CD4-positive, CD25-positive, alpha-beta regulatory T cell (primary cell): ENCODE measurements at places on chromosomes 6 and 20.

GRCh38 chr20:62042025-62042820, 23.5 kb downstream of the TAF4 start:
- H3K36me3 ChIP-seq = peaks cover 3% of the 10 kb centered on the region
- no peaks in the 10 kb centered on the region for H3K4me1 ChIP-seq
- no peaks in the 10 kb centered on the region for H3K27me3 ChIP-seq
- no peak overlapping the region for H3K27ac ChIP-seq
- DNase-seq = no peak

DNA sequence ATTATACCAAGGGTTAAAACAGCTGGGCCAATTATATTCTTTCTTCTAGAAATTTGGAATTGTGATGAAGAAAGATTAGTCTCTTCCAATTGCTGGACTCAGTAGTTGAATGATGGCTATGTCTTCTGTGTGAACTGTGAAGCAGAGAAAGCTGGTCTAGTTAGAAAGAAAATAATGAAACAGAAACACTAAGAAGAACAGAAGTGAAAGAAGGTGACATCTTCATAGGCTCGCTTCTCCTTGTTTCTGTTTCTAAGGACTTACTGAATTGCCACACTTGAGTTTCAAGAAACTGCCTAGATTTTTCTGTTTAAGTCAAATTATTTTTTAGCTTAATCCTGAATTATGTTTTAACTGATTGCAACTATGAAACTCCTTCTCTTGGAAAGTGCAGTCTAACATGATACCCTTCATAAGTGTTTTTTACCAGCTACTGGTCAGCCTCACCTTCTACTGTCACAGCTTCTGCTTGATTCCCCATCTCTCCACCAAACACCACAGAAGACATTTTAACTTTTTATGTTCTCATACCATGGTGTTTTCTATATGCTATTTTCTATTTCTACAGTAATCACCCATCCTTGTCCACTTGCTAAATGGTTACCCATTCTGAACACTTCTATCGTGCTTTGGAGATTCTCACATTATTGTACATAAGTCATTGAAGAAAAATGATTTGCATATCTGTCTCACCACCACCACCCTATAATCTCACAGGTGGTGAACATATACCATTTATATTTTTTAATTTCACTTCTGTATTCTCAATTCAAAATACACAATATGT, 268.8 kb downstream of the GRIK2 start:
- no peaks in the 10 kb centered on the region for H3K27me3 ChIP-seq
- no peaks in the 10 kb centered on the region for H3K4me1 ChIP-seq
- H3K36me3 ChIP-seq = no peaks in the 10 kb centered on the region
- no peak for DNase-seq
- no peak overlapping the region for H3K27ac ChIP-seq

DNA sequence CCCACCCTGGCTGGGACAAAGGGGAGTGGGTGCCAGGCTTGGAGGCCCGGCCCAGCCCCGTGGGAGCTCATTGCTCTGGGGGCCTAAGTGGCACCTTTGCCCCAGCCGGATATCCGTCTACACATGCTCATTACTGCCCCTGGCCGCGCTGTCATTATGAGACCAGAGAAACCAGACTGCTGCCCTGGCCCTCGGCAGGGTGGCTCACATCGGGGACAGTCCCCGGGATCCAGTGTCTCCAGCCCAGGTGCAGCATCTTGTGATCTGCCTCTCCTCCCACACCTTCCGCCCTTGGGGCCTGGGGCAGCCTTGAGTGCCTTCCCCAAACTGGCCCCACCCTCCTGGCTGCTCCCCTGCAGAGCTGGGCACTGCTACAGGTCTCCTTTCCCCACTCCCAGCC, 4.9 kb downstream of the SRMS start:
- no peaks in the 10 kb centered on the region for H3K36me3 ChIP-seq
- peaks cover 13% of the 10 kb centered on the region for H3K4me1 ChIP-seq
- DNase-seq = no peak

DNA sequence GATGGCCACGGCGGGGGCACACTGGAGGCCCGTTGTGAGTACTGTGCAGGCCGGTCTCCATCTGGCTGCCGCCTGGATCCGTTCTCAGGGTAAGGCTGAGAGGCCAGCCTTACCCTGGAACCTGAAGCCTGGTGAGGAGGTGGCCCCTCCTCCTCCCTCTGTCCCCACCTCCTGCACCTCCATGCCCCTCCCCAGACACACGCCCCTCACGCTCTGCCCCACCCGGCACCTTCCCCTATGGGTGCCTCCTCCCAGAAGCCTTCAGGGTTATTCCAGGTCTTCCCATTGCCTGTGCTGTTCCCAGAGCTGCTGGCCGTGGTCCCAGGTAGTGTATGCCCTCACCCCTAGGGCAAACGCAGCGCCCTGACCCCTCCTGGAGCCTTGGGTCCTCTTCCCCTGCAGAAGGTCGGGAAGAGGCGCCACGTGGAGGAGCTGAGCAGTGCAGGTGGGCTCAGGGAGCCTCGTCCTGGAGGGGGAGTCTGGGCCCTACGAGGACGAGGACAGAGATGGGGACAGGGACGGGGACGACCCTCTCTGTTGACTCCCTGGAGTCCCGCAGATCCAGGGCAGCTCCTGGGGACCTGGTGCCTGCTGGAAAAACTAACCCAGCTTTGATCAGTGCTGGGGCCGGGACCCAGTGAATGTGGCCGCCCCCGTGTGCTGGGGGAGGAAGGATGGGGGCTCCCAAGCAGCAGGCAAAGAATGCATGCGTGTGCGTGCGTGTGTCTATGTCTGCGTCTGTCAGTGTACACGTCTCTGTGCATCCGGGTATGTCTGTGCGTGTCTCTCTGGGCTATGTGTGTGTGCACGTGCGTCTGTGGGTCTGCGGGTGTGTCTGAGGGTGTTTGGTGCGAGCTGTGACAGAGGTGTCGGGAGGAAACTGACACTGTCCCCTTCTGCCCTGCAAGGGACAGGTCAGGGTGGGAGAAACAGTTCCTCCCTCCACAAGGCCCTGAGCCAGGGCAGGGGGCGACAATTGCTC, 8.2 kb upstream of the HRH3 start:
- DNase-seq = no peak
- H3K4me1 ChIP-seq = no peaks in the 10 kb centered on the region

DNA sequence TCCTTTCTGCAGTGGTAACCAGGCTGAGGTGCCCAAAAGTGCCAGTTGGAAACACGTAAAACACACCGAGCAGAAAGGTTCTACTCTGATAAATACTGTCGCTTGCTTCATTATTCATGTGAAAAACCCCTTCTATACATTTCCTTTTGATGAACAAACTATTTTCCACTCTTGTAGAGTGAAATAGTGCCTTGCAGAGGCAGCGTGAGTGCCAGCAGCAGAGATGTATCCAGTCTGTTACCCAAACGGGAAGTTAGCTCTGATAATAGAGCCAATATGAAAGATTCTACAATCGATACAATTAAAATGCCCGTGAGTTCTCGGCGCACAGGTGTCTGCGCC, 1.5 kb downstream of the ZBTB46 start:
- H3K4me1 ChIP-seq = peaks cover 17% of the 10 kb centered on the region
- no peak overlapping the region for H3K27ac ChIP-seq
- peaks cover 16% of the 10 kb centered on the region for H3K27me3 ChIP-seq
- peak overlapping the region; percentile 70 for H3K4me3 ChIP-seq

GRCh38 chr6:155287762-155288161, 23.9 kb downstream of the CLDN20 start:
- H3K4me3 ChIP-seq = no peak overlapping the region
- no peaks in the 10 kb centered on the region for H3K4me1 ChIP-seq
- no peak overlapping the region for H3K27ac ChIP-seq
- DNase-seq = no peak
- H3K27me3 ChIP-seq = no peaks in the 10 kb centered on the region
- H3K36me3 ChIP-seq = peaks cover 55% of the 10 kb centered on the region

- no peaks in the 10 kb centered on the region for H3K36me3 ChIP-seq
- H3K27ac ChIP-seq = no peak overlapping the region
- peaks cover 8% of the 10 kb centered on the region for H3K4me1 ChIP-seq
- H3K4me3 ChIP-seq = no peak overlapping the region
- peak; percentile 39 for DNase-seq
Observed at GRCh38 chr6:89597988-89598387, 40.6 kb downstream of the LYRM2 start.

GRCh38 chr6:25342802-25343201, 63.6 kb downstream of the CARMIL1 start:
- no peak overlapping the region for H3K4me3 ChIP-seq
- no peak for DNase-seq
- H3K27me3 ChIP-seq = no peaks in the 10 kb centered on the region
- no peaks in the 10 kb centered on the region for H3K36me3 ChIP-seq
- no peaks in the 10 kb centered on the region for H3K4me1 ChIP-seq

- no peaks in the 10 kb centered on the region for H3K27me3 ChIP-seq
- H3K36me3 ChIP-seq = no peaks in the 10 kb centered on the region
- H3K4me1 ChIP-seq = peaks cover 38% of the 10 kb centered on the region
- H3K4me3 ChIP-seq = peak overlapping the region; percentile 49
- no peak for DNase-seq
Observed at GRCh38 chr6:12065321-12066140, 53.4 kb downstream of the HIVEP1 start.

- H3K27ac ChIP-seq = no peak overlapping the region
- H3K36me3 ChIP-seq = no peaks in the 10 kb centered on the region
- DNase-seq = no peak
Observed at GRCh38 chr20:5146099-5146668, 19.4 kb downstream of the CDS2 start.

- H3K27me3 ChIP-seq = peaks cover 8% of the 10 kb centered on the region
- no peak overlapping the region for H3K4me3 ChIP-seq
- H3K27ac ChIP-seq = no peak overlapping the region
- peaks cover 17% of the 10 kb centered on the region for H3K4me1 ChIP-seq
- no peaks in the 10 kb centered on the region for H3K36me3 ChIP-seq
Observed at GRCh38 chr6:35498422-35499067, 1.7 kb upstream of the TEAD3 start.

GRCh38 chr6:124282541-124282940, 478.9 kb downstream of the NKAIN2 start:
- H3K36me3 ChIP-seq = no peaks in the 10 kb centered on the region
- DNase-seq = no peak
- no peak overlapping the region for H3K4me3 ChIP-seq
- H3K27ac ChIP-seq = no peak overlapping the region
